CD4-positive, alpha-beta T cell treated with Interleukin-4 for 4 hours (primary cell): ENCODE measurements at places on chromosomes 7 and 10.

DNA sequence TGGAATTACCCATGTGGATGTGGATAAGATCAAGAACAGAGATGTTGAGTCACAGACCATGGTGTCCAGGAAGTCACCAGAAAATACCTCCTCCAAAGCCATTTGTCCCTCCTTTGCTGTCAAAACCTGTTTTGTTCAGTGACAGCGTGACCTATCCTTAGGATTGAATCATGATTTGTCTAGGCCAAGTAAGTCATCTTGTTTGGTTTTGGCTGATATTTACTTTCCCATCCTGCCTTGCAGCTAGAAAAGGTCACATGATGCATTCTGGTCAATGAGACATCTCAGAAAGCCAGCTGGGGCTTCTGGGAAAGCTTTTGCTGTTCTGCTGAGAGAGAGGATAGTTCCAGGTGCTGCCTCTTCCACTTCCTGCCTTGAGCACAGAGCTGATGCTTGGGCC, 225.3 kb upstream of the ZMIZ1 start:
- no peak for DNase-seq

DNA sequence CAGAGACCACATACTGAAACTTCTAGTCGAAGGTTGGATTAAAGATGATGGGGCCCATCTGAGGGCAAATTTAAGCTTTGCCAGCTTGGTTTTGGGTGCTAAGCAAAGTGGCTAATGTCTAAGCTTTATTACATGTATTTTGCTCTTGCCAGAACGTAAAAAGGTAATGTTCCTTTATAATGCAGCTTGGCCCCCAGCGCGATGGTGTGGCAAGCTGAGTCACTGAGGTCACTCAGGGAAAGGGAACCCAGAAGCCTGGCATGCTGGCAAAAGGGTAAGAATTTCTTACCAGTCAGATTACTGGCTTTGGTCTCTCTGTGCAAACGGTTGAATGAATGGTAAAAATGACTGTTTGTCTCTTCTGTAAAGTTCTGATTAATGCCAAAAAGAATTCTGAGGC, 158.3 kb upstream of the KCND2 start:
- no peak for DNase-seq

GRCh38 chr7:112995059-112995824, 91.4 kb downstream of the GPR85 start:
- DNase-seq: no peak

DNA sequence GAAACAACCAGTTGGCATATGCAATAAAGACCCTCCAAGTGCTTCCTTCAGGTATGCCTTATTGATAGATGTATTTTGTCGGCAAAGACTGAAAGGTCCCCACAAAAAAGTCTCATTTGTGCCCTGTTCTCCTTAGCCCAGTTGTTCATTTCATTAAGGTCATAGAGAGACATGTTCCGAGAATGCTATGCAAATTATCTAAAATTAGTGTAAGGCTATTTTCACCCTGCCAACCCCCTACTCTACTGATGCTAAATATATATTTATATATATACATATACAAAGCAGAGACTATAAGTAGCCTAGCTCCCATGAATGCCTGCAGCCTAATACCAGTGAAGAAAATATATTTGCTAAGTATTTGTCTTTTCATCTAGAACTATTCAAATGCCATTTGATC, 96.7 kb upstream of the ADO start:
- no peak for DNase-seq

DNA sequence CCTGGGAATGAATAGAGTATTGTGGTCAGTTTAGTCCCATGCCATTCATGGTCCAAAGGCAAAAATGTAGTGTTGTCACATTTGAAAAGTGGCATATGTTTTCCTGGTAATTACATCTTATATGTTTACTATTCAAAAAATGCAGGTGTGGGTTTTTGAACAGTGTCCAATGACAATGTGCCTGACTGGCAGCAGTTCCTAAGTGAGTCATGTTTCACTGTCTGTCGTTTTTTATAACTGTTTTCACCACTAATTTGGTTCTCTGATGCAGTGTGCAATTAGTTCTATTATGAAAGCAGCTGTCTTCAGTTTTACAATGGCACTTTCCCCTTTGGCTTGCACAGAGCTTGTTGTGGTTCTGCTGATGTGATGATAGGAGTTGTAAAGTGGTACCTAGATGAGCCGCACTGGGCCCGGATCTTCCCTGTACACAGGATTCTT, 162.3 kb downstream of the SEM1 start:
- no peak for DNase-seq

- no peak for DNase-seq
These were observed 238.2 kb upstream of the KLF14 start for GRCh38 chr7:130972201-130972600.

DNA sequence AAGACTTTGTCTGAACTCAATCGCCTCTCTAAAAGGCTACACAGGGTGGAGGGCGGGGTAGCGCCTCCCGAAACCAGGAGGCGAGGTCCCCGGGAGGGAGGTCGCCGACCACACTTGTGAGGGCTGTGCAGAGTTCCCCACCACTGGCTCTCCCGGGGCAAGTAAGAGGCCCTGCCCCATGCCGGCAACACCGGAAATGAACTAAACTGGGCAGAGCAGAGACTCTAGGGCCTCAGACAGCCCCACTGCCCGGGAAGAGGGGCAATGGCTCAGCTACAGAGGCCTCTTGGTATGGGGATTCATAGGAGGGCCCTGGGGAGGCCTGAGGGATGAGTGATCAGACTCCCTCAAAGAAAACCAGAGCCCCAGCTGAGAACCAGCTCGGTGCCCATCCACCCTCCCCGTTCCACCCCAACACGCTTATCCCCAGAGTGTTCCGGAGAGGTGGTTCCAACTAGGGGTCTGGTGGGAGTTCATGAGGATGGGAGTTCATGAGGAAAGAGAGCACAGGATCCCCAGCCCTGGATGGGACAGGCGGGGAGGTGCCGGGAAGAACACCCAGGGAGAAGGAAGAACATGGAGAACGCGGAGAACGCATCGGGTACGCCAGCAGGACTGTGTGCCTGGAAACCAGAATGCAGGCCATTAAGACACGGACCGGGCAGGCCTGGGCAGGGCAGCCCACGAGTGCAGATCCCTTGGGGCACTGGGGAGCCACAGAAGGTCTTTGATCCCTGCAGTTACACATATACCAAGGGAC, 89.4 kb upstream of the MYL10 start:
- no peak for DNase-seq

GRCh38 chr7:55081068-55081467, 62.3 kb downstream of the EGFR start:
- no peak for DNase-seq
